ENCODE measurements at places on chromosomes 4 and X.

- DNase-seq, result peak; percentile 52
These were observed 55.6 kb upstream of the RBM47 start for GRCh38 chr4:40685300-40685699.

- DNase-seq, result no peak
These were observed 615.4 kb upstream of the GALNT7 start for GRCh38 chr4:172553216-172553615.

- DNase-seq, result peak; percentile 64
These were observed 57.4 kb downstream of the TSC22D3 start for GRCh38 chrX:107718156-107718621.

- DNase-seq, result no peak
These were observed 667.5 kb downstream of the RAPGEF2 start for GRCh38 chr4:159770401-159770800.

DNA sequence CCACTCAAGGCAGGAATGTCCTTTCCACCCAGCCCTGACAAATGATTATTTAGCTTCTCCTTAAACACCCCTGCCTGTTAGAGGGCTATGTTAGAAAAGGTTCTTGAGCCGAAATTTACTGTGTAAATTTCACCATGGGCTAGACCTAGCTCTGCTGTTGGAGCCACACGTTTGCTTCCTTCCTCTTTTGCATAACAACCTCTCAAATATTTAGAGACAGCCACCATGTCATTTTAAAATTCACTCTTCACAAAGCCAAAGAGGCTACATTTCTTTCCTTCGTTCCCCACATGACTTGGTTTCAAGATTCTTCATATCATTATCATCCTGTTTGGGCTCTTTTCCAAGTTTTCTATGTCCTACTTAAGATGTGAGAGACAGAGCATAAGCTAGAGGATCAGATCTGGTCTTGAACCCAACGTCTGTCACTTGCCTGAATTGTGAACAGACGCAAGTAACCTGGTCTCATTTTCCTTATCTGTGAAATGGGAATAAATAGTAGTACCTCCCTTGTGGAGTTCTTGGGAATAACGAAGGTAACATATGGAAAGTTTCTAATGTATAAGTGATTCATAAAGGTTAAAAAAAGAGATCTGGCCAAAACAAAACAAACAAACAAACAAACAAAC, 6.7 kb downstream of the DOCK11 start:
- no peak for DNase-seq

GRCh38 chr4:5276475-5277075, 225.3 kb downstream of the STK32B start:
- DNase-seq, result no peak

DNA sequence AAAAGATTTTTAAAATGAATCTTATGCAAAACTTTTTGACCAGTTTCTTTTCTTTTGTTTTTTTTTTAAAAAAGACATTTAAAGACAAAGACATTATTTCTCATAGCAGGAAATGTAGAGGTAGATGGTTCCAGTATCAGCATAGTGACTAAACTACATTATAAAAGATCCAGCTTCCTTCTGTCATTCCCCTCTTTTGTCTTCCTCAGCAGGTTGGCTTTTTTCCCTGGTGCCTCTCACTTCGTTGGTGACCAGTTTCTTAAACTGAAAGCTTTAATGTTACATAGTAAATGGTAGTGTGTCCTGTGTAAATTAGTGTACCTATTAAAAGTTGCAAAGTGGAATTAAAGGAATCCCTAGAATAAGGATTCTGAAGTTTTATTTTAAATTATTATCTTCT, 36.1 kb downstream of the DCK start:
- DNase-seq, result no peak

DNA sequence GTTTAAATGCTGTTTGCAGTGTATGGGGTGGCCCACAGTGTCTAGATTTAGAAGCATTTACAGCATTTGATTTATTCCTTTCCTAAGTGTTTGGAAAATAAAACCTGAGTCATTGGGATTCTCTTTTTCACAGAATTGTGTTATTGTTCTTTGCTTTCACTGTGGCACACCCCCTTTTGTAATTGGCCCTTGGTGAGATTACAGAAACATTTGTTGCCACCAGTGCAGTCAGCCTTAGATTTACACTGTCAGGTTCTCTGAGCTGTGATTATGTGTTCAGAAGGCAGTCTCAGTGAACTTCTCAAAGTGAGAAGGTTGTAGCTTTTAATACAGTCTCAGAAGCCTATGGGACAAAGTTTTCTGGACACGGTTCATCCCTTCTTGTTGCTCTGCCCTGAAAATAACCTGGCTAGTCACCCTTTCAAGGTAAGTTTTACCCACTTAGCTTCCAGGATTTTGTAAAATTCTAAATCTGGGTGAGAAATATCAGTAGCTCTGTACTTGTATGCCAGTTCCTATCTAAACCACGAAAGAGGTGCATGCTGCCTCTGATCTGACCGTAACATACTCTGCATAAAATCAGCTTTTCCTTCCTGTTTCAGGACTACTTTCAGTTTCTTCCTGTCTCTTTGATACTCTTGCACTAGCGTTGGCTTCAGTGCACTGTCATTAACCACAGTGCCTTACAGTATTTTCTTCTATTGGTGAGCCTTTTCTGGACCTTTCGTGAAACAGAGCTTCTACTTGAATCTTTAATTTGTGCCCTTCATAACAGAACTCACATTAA, 12.6 kb downstream of the RUFY3 start:
- DNase-seq, result peak; percentile 21

DNA sequence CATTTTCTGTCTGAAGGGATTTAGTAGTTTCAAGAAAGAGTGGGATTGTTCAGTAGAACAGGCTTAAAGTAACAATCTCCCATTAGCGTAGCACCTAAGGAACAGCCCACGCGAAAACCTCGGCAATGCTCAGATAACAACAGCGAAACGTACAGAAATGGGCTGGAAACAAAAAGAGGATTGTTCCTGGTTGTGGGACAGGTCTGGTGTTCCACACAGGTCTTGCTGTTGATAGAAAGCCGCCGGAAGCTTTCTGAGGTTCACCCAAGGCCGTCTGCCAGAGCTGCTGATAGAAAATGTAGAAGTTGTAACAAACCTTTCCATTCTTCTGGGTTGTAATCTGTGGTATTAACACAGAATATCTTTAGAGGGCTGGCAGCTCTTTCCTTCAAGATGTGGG, 69.4 kb upstream of the CLCN4 start:
- no peak for DNase-seq

GRCh38 chrX:118329175-118329574, 16.7 kb upstream of the WDR44 start:
- DNase-seq, result no peak

DNA sequence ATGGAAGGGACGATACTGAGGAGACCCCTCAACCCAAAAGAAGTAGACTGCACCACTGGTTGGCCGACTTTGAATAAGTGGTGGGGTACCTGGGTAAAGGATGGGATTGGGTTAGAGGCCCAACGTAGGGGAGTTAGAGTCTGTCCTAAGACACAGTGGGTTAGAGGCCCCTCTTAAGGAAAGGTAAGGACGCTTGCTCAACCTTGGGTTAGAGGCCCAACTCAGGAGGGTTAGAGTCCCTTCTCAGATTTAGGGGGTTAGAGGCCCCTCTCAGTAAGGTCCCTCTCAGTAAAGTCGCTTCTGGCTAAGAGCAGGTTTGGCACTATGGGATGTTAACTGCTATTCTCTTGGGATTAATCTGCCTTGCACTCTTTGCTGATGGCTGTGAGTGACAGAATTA, 81.3 kb downstream of the ACOX3 start:
- DNase-seq, result no peak

GRCh38 chrX:37746951-37747350, 32.9 kb upstream of the CYBB start:
- DNase-seq, result no peak

GRCh38 chrX:104318330-104319009, 63.7 kb upstream of the ESX1 start:
- DNase-seq, result peak; percentile 65

- no peak for DNase-seq
These were observed 5.8 kb downstream of the BMP2K start for GRCh38 chr4:78781924-78782323.

DNA sequence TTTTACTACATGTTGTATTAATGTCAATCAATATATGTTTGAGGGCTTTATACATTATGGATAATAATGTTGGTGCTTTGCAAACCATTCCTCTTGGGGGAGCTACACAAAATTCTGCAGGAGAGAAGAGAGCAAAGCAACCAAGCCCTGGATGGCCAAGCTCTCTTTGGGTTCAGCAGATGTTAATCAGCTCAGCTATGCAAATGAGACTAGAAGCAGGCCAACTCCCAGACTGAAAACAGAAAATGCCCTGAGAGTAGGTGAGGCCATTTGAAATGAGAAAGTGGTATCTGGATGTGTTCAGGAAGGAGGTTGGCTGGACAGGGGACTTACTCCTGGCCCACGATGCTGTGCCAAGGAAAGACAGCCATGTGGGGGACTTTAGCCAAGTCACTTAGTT, 387.0 kb downstream of the BCOR start:
- DNase-seq, result no peak

GRCh38 chr4:74990276-74990875, 57.5 kb downstream of the PARM1 start:
- DNase-seq, result no peak

DNA sequence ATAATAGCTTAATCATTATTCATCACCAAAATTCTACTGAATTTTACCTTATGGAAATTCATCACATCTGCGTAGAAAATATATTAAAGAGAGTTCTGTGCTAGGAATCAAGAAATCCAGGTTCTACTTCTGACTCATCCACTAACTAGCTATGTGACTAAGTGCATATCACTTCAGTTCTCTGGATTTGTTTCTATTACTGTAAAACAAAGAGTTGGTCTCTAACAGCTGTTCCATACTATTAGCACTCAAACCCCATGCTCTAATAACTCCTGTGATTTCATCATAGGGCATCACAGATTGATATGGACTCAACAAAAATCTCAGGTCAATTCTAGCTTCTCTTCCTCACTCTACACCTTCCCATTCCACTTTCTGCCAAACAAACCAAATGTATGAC, 572.0 kb downstream of the INPP4B start:
- DNase-seq, result peak; percentile 69

GRCh38 chr4:110454441-110454840, 21.5 kb upstream of the ENPEP start:
- no peak for DNase-seq

DNA sequence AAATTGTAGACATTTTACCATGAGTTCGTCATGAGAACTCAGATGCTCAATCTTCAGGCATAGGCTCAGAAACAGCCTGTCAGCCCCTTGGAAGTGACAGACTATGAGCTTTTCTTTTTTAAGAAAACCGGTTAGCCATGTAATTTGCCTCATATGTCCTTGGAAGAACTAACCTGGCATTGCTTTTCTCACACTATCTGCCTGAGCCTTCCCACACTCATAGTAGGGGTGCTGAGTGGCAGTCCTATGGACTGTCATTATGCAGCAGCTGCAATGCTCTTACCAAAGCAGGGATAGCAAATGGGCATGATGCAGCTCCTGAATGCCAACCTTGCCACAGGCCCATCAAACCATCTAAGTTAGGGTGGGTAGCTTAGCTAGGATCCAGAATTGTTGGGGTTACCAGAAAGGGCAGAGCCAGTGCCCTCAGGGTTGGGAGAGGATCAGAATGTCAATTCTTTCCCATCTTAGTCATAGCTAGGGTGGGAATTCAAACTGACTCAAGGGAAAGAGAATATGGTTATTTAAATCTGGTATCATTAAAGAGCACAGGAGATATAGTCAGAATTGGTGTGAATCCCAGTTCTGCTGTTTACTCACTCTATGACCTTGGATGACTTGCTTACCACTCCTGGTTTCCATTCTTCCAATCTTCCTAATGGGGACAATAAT, 230.6 kb upstream of the CPEB2 start:
- peak; percentile 43 for DNase-seq

GRCh38 chrX:39476604-39477021, 621.1 kb downstream of the BCOR start:
- DNase-seq, result no peak

- no peak for DNase-seq
These were observed 6.6 kb upstream of the UTP3 start for GRCh38 chr4:70681704-70682103.

DNA sequence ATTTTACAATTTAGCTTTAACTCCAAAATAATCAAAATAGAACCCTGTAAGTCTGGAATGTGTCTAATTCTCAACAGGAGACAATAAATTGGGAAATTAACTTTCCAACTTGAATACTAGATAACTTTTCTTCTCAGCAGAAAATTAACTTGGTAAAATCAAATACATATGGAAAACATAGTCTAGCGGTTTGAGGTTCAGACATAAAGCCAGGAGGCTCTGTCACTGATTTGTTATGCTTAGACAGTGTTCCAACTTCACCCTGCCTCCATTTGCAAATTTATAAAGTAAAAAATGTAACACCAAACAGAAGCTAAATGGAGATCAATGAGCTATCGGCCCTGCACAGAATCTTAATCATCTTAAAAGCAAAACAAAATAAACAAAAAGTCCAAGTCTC, 46.3 kb downstream of the TBCK start:
- no peak for DNase-seq

DNA sequence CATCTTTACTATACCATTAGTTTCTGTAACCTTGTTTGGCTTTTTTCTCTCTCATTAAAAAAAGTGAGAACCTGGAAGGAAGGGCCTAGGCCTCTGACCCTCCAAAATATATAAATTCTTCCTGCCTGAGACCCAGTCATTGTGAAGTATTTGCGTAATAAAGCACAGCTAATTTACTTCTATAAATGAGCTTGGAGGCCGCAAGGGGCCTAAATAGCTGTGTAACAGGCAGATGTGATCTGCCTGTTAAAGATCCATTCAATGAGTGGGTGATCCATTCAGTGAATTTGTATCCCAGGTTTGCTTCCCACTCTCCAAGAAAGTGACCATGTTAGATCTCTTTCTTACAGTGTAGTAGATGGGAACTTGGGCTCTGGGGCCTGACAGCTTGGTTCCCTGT, 595 bp upstream of the PYURF start:
- DNase-seq, result no peak

All from HCEC 1CT (cell line).